ENCODE measurements at places on chromosomes 6 and 20.

DNA sequence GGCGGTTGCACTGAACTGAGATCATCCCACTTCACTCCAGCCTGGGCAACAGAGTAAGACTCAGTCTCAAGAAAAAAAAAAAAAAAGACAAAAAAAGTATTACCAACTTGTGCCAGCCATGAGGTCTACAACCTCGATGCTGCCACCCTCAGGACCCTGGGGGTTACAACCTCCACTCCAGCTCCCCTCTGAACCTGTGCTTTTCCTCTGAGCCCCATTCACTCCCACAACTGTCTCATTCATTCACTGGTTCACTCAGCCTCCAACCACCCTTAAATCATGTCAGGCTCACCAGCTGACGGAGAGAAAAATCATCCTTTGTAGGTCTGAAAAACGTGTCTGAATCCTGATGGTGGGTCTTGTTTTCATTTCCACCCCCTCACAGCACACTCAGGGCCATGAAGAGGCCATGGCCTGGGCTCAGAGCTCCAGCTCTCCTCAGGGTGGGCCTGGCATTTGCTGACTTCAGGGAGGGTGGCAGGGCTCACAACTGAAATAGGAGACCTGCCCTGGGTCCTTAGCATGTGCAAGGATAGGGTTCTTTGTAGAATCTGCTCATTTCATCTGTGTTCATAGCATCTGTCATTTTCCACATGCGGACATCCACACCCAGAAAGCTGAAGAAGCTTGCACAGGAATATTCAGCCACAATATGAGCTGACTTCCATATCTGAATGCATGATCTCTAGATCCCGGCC, 1.9 kb upstream of the ULBP1 start:
- DNase-seq: no peak

GRCh38 chr6:16305788-16306187, 67.4 kb downstream of the GMPR start:
- DNase-seq: no peak

DNA sequence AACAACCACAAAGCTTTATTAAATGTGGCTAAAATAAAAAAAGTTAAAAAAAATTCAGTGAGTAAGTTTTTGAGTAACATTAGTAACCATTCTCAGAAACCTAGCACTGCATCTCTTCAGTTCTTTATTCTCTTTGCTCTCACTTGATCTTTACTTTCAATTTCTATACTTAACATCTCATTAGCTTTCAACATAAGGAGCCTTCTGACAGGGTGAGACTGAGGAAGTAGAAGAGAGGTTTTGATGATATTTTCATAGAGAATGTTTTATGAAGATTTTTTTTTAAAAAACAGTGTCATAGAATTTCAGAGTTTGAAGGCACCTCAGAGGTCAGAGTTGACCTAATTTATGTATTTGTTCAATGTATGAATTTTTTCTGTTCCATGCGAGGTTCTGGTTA, 60.8 kb downstream of the FAM83B start:
- no peak for DNase-seq

- DNase-seq: no peak
Observed at GRCh38 chr6:33297406-33297955, 1.3 kb downstream of the RGL2 start.

DNA sequence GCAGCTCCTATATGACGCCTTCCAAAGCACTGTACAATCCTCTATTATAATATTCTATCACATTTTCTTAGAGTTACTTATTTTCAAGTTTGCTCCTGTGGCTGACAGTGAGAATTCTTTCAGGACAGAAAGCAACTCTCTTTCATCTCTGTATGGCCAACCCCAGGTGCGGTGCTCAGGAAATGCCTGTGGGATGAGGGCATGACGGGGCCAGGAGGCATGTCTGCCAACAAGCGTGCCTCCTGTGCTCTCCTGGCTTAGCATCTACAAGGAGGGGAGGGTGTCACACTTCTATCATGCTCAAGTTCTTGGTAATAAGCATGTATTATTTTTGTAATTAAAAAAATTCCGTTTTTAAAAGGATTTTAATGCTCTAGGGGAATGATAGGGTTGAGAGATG, 11.4 kb downstream of the MRPL14 start:
- no peak for DNase-seq

DNA sequence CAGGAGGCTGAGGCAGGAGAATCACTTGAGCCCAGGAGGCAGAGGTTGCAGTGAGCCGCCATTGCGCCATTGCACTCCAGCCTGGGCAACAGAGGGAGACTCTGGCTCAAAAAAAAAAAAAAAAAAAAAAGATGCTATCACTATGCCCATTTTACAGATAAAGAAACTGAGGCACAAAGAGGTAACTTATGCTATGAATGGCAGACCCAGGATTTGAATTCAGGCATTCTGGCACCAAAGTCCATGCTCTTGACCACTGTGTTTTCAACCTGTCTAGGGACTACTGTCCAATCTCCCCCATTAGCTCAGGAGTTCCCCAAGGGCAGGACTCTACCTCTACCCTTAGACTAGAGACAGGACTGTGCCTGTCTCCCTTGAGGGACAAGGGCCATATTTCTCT, 9.1 kb upstream of the MDFI start:
- DNase-seq: no peak

DNA sequence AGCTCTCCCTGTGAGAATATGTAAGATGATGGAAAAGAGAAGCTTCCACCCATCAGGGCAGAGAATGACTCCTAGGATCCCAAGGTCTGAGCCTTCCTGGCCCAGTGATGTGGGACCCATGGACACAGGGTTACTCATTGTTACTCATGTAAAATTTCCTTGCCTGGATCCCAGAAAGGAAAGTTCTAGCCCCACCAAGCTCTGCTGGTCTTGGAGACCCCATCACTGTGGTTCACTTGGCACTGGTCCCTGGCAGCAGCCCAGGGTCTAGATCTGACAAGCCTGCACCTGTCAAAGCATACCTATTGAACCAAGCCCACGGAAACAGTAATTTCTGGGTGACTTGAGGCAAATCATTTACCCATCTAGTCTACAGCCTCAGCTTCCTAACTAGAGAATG, 22.1 kb downstream of the MDGA1 start:
- DNase-seq: no peak

- no peak for DNase-seq
Observed at GRCh38 chr20:4230651-4231050, 215.3 kb upstream of the RNF24 start.

GRCh38 chr6:131070061-131070460, 7.0 kb upstream of the EPB41L2 start:
- no peak for DNase-seq

- no peak for DNase-seq
Observed at GRCh38 chr20:24950836-24951525, 1.9 kb downstream of the CST7 start.

DNA sequence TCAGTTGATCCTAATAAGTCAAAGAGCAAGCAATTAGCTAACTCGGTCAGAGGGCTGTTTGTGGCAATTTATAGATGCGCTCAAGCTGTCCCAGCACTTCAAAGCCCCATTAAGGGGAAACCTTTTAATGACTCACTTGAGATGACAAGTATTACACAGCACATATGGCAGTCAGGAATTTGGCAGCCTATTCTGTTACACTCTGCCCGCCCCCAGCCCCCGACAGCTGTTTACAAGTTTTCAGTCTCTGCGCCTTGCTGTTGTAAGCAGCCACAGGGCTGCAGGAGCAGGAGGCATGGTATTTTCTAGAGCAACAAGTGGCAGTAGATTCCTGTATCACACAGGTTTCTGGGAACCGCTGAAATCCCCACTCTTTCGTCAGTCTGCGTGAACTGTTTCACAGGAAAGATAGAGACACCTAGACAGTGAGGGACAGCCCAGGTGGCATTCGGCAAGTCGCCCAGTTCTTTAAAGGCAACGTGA, 263.0 kb downstream of the FOXC1 start:
- DNase-seq: no peak

- DNase-seq: no peak
Observed at GRCh38 chr6:3664625-3665041, 86.9 kb downstream of the PXDC1 start.

DNA sequence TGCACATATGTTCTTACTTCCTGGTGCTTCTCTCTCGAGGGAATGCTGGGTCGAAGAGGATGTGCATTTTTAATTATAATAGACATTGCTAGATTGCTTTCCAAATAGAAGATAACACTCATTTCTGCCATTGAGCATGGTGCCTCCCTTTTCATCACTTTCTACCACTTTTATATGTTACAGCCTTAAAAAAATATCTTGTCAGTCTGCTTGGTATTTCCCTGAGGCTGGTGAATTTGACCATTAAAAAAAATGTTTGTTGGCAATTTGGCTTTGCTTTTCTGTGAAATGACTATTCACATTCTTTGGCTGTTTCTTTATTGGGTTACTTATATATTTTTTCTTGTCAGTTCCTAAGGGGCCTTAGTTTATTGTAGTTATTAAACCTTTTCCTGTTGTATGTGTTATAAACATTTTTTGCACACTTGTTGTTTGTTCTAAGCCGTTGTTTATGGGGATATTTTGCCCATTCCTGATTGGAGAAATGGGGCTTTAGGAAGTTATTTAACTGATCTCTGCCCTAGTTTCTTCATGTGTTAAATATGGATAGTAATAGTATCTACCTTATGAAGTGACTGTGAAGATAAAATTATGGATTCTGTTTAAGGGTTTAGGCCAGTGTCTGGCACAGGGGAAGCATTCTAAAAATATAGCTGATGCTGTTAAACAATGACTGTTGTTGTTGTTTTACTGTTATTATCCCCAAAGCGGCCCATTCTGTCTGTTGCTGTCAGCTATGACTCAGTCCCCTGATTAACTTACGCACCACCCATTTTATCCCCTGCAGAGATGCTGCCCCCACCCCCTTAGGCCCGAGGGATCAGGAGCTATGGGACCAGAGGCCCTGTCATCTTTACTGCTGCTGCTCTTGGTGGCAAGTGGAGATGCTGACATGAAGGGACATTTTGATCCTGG, 3.8 kb downstream of the DDR1 start:
- DNase-seq: no peak

GRCh38 chr6:70376628-70377027, 36.7 kb upstream of the FAM135A start:
- no peak for DNase-seq

GRCh38 chr20:47358672-47359529, 2.4 kb upstream of the ZMYND8 start:
- no peak for DNase-seq

DNA sequence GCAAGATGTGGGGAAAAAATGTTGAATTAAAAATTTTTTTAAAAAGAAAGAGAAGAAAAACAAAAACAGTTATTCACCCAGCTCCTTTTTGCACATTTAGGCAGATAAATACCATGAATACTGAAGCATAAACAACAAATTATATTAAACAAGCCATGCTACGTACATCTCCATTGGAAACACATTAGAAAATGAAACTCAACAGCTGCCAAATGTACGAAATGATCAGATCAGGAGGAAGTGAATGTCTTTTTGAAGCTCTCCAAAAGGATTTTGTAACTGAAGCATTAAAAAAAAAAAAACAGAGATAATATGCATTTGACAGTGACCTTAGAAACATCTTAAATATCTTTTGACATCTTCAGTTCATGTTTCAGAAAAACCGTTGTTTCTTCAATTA, 56.7 kb downstream of the CD83 start:
- no peak for DNase-seq

DNA sequence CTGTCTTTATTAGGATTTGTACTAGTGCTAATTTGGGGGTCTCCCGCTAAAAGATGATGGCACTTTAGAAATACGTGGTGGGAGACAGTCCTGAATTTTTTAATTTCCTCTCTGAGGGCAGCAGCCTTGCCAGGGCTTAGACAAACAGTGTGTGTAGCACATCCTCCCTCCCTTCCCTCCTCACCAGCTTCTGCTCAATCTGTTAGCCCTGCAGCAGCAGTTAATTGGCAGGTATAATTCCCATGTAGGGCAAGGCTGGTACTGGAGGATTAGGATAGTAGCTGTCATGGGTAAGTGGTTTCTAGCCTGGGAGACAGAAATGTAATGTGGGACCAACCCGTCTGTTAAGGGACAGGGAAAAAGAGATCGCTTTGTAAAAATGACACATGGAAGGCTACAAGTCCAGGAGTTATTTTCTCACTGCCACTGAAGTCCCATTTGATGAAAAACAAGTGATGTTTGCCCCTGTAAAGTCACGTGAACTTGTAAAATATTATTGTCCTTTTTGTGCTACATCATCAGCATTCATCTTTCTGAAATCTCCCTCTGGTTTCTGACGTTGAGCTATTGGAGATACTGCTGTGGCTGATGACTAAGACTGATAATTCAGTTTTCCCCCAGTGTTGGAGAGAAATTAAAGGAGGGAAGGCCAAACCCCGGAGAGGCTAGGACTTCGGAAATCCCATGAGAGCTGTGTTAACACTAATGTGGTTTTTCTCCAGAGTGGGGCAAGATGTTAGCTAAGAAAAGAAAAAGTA, 40.6 kb downstream of the CTNNBL1 start:
- DNase-seq: no peak

DNA sequence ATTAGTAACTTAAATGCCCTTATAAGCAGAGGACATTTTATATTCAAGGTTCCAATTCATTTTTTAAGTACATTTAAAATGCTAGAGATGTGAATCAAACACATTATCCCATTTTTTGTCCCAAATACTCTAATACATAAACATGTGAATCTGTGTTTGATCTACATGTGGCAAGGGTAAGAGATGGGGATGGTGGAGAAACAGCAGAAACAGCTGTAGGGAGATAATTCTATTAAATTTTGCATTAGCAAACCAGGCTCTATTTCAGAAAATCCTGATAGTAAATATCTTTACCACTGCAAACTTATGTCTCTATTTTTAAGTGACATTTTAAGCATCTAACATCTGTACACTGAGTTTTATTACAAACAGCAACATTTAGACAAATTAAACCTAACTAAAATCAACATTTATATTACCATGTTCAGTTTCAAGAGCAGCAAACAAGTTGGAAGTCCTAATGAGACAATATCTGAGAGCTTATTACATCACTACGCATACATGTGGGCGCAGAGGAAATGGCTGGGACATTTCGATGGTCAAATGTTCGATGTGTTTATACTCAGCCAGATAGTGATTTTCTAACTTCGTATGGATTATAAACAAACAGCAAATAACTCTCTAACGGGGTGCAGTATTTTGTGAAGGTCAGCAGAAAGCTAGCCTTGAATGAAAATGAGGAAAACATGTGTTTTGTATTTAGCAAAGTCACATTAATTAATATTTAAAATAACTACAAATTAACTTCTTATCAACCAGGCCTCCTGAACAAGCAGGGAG, 165.1 kb downstream of the GJA1 start:
- DNase-seq: no peak

GRCh38 chr20:13533946-13534345, 104.8 kb downstream of the TASP1 start:
- DNase-seq: no peak

GRCh38 chr20:40813708-40814630, 124.9 kb upstream of the MAFB start:
- no peak for DNase-seq

Measured in T follicular helper cell (primary cell).